ENCODE measurements at places on chromosomes 4 and X.

DNA sequence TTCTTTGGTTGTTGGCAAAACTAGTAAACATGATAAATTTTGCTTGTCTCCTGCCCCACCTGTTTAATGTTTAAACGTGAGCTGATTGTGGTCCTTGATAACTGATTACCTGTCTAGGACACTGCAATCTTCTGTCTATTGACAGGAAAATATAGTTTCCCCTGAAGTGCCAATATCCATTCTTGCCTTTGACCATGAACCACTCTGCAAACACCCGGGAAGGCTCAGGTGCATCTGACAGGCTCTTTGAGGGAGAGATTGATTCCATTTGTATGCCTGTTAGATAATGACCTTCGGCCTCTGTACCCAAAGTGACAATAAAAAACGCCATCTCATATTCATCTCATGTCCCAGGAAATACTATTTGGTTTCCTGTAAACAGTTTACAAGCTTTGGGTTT, 453.0 kb downstream of the CENPC start:
- no peak for DNase-seq

- no peak for DNase-seq
These were observed 1592.9 kb upstream of the TENM3 start for GRCh38 chr4:180650273-180650672.

DNA sequence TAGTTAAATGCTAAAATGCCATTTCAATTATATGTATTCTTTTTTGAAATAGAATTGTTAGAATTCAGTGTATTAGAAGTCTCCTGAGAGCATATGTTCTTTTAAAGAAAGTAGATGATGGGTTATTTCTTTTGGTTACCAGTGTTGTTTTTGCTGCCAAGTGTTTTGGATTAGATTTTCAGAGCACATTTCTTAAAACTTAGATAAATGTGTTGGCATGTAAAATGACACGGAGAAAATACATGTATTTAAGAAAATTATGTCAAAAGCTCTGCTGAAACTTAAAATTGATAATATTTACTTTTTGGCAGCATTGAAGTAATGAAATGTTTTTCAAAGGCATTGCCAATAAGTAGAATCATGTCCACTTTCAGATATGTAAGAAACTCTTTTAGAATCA, 379.7 kb downstream of the ADGRL3 start:
- DNase-seq = no peak

- DNase-seq = no peak
These were observed 17.0 kb downstream of the XKRX start for GRCh38 chrX:100911731-100912130.

DNA sequence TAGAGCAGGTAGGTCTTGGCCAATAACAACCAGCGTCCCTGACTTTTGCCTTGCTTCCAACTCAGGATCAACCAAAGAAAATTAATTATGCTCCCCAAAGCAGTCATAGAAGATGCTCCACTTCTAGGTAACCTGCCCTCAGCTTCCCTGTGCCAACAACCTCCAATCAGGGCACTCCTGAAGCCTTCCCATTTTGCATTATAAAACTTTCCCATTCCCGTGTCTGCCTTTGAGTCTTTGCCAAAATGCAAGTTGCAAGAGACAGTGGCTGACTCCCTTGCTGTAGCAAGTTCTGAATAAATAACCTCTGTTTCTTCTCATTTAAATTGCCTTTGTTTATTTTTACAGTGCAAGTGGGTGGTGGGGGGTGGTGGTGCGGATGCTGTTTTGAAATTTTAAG, 418.0 kb downstream of the PACRGL start:
- DNase-seq = no peak

DNA sequence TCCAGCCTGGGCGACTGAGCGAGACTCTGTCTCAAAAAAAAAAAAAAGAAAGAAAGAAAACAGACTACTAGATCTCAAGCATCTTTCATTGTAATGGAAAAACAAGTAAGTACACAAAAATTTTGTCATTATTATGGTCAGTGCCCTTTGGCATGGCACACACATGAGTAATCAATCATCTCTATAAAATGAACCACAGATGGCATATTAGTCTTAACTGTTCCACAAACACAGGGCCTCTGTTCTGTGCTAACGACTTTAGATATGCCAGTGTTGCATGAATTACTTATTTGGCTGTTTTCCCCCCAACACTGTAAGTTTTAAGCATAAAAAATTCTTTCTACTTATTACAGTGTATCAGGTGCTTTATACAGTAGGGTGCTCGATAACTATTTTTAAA, 90.4 kb downstream of the COX7B2 start:
- no peak for DNase-seq

- DNase-seq = no peak
These were observed 142.4 kb upstream of the FGF13 start for GRCh38 chrX:138853936-138854335.

- DNase-seq = no peak
These were observed 287.8 kb downstream of the RAPGEF2 start for GRCh38 chr4:159390648-159391047.

DNA sequence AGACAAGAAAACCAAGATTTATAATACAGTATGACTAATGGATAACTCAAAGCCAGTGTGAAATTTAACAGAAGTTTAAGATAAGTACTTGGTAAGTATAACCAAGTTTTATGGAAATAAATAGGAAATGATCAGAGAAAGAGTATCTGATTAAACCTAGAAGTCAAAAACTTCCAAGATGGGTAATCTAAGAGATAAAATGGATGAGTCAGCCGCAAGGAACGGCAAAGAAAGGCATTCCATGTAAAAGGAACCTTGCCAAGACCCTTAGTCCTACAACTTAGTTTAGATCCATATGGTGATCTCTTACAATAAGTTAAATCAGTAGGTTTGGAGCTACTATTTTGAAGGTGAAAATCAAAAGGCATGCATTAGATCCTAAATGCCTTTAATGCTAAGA, 34.8 kb downstream of the LIN54 start:
- no peak for DNase-seq

GRCh38 chr4:23614284-23614892, 275.5 kb downstream of the PPARGC1A start:
- peak; percentile 3 for DNase-seq

DNA sequence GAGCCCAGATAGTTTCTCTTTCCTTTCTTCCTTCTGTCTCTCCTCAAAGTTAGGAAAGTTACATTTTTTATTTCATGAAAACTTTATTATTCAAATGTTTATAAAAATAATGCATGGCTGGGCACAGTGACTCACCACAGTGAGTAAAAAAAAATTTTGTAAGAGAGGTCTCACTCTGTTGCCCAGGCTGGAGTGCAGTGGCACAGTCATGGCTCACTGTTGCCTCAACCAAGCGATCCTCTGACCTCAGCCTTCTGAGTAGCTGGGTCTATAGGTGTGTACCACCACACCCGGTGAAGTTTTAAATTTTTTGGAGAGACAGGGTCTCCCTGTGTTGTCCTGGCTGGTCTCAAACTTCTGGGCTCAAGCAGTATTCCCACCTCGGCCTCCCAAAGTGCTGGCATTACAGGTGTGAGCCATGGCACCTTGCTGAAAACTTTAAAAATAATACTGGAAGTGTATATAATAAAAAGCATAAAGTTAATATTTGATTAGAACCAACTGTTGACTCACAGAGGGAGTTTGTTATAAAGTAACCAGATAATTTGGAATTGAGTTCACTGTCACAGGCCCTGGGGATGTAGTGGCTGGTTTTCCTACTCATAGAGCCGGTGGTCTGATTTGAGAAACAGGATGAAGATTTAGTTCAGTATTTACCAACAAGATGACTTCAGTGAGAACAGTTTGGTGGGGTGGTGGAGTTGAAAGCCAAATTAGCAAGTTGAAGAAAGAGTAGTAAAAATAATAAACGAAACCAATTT, 18.0 kb downstream of the CMC4 start:
- DNase-seq = no peak

Measured in CD4-positive, alpha-beta T cell (primary cell).